ENCODE measurements at places on chromosomes 3 and 15. TPM values are rescaled to one million over a fixed set of nuclear protein-coding genes. Genes with fewer than 3 reads are reported as not detected.

The GPR62 gene
- total RNA-seq: not detected

The TMEM212 gene
- not detected for total RNA-seq

The SH3BP5 gene
- 15.5 TPM for total RNA-seq

The MYL3 gene
- not detected for total RNA-seq

DNA sequence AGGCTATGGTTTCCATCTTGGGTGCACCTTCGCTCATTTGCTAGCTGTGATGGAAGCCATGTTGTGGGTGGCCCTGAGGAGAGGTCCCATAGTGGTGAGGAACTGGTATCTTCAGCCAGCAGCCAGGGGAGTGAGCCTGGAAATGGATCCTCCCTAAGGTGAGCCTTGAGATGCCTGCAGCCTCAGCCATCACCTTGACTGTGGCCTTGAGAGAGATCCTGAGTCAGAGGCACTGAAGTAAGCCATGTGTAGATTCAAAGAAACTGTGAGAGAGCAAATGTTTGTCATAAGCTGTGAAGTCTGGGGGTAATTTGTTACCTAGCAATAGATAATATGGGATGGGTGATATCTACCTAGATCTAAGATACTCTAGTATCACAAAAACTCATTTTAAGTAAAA lies 105.3 kb downstream of the SNRK start:
- no peak overlapping the region for H3K27ac ChIP-seq
- H3K36me3 ChIP-seq: no peaks in the 10 kb centered on the region
- peaks cover 43% of the 10 kb centered on the region for H3K4me1 ChIP-seq
- no peak overlapping the region for H3K4me3 ChIP-seq
- no peaks in the 10 kb centered on the region for H3K27me3 ChIP-seq
- no peak for DNase-seq

DNA sequence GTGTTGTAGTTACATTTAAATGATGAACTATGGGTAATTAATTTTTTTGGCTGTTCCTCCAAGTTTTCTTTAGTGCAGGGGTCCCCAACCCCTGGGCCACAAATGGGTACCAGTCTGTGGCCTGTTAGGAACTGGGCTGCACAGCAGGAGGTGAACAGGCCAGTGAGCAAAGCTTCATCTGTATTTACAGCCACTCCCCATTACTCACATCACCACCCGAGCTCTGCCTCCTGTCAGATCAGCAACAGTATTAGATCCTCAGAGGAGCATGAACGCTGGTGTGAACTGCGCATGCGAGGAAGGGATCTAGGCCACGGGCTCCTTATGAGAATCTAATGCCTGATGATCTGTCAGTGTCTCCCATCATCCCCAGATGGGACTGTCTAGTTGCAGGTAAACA lies 75.9 kb upstream of the RPL35A start:
- no peak for DNase-seq
- no peak overlapping the region for H3K4me3 ChIP-seq
- no peak overlapping the region for H3K27ac ChIP-seq
- H3K4me1 ChIP-seq: no peaks in the 10 kb centered on the region
- H3K36me3 ChIP-seq: peaks cover 30% of the 10 kb centered on the region

DNA sequence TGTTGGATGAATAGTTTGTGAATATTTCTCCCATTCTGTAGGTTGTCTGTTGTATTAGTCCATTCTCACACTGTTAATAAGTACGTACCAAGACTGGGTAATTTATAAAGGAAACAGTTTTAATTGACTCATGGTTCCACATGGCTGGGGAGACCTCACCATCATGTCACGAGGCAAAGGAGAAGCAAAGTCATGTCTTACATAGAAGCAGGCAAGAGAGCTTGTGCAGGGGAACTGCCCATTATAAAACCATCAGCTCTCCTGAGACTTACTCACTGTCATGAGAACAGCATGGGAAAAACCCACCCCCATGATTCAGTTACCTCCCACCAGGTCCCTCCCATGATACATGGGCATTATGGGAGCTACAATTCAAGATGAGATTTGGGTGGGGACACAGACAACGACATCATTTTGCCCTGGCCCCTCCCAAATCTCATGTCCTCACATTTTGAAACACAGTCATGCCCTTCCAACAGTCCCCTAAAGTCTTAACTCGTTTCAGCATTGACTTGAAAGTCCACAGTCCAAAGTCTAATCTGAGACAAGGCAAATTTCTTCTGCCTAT lies 133.2 kb downstream of the LMLN start:
- H3K4me1 ChIP-seq: no peaks in the 10 kb centered on the region
- H3K27ac ChIP-seq: no peak overlapping the region
- H3K4me3 ChIP-seq: no peak overlapping the region
- H3K27me3 ChIP-seq: no peaks in the 10 kb centered on the region
- H3K36me3 ChIP-seq: no peaks in the 10 kb centered on the region

GRCh38 chr3:61957259-61957658 lies 395.9 kb downstream of the PTPRG start:
- H3K36me3 ChIP-seq: no peaks in the 10 kb centered on the region
- H3K4me3 ChIP-seq: no peak overlapping the region
- H3K27ac ChIP-seq: no peak overlapping the region

- H3K27ac ChIP-seq: no peak overlapping the region
- no peaks in the 10 kb centered on the region for H3K27me3 ChIP-seq
- DNase-seq: no peak
- H3K4me1 ChIP-seq: no peaks in the 10 kb centered on the region
- H3K36me3 ChIP-seq: no peaks in the 10 kb centered on the region
Observed at GRCh38 chr3:126313580-126314304, 43.5 kb downstream of the KLF15 start.

GRCh38 chr15:92693691-92694331 lies 38.2 kb upstream of the FAM174B start:
- no peaks in the 10 kb centered on the region for H3K4me1 ChIP-seq
- no peaks in the 10 kb centered on the region for H3K36me3 ChIP-seq
- no peak overlapping the region for H3K27ac ChIP-seq
- no peaks in the 10 kb centered on the region for H3K27me3 ChIP-seq
- no peak overlapping the region for H3K4me3 ChIP-seq
- DNase-seq: no peak

- DNase-seq: no peak
- H3K4me1 ChIP-seq: no peaks in the 10 kb centered on the region
- H3K4me3 ChIP-seq: no peak overlapping the region
- H3K27me3 ChIP-seq: no peaks in the 10 kb centered on the region
- H3K36me3 ChIP-seq: no peaks in the 10 kb centered on the region
Observed at GRCh38 chr3:152738656-152739055, 96.3 kb upstream of the P2RY1 start.

DNA sequence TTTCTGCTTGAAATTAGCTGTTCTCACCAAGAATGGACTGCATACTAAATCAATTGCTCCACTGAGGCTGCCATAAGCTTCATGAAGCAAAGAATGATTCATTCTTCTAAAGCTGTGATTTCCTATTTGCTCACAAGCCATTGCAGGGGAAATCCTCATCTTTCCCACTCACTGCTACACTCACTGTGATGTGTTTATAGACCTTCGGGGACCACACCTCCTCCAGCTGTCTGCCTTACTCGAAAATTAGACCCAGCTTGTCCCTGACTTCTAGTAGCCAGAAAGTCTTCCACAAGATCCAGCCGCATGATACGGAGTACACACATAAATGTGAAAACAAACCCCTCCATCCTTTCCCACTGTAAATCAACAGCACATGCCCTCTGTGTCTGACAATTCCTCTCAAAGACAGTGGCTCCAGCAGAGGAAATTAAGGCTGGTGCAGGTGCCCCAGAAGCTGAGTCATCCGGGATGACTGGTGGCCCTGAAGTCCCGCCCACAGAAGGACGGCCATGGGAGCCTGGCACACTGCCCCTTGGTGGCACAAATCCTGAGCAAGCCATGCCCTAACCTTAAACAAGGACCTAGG lies 172.0 kb downstream of the STT3B start:
- no peak overlapping the region for H3K4me3 ChIP-seq
- no peaks in the 10 kb centered on the region for H3K27me3 ChIP-seq
- DNase-seq: no peak
- no peaks in the 10 kb centered on the region for H3K36me3 ChIP-seq

DNA sequence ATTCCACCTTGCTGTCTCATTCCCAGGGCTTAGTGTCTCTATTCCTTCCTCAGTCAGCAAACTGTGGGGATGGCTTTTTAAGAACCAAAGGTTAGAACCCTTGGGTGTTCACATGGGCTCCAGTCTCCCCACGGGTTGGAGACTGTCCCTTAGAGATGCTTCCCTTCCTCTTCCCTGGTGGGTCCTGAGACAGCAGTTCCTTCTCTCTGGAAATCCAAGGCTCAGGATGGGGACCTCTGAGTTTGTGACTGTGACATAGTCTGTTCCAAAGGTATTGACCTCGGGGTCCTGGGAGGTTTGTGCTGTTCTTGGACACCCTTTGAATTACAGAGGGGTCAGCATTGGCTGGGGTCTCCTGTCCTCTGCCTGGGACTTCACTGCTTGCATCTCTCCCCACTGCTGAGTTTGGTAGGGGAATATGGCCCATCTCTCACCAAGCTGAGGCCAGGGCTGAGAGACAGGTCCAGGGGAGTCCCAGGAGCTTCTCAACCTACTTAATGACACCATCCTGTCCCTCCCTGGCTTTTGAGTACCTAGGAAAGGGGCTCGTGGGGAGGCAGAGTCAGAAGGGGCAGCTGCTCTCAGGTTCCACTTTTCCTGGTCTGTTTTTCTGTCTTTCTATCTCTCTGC lies 1.5 kb downstream of the GRM2 start:
- H3K4me1 ChIP-seq: no peaks in the 10 kb centered on the region
- DNase-seq: no peak
- H3K27me3 ChIP-seq: no peaks in the 10 kb centered on the region
- no peak overlapping the region for H3K27ac ChIP-seq
- H3K4me3 ChIP-seq: no peak overlapping the region

- no peak overlapping the region for H3K4me3 ChIP-seq
- no peaks in the 10 kb centered on the region for H3K27me3 ChIP-seq
- no peak overlapping the region for H3K27ac ChIP-seq
- DNase-seq: no peak
- peaks cover 5% of the 10 kb centered on the region for H3K4me1 ChIP-seq
Observed at GRCh38 chr15:65631503-65631902, 9.8 kb downstream of the SLC24A1 start.

DNA sequence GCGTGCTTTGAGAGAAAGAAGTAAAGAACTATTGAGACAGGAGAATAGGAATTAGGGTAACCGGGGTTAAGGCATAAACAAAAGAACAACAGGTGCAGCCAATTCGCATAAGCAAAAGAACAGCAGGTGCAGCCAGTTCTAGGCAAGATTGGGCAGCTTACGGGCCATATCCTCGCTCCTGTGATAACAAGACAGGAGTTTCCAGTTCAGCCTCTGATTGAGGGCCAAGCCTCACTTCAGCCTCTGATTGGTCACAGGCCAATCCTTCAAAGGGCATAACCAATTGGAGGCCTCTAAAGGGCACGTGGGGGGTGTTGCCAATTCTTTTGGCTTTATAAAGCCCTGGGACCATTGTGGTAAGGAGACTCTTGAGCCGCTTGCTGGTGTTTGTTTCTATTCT lies 143.5 kb downstream of the GADL1 start:
- no peaks in the 10 kb centered on the region for H3K36me3 ChIP-seq
- no peak overlapping the region for H3K27ac ChIP-seq
- H3K4me1 ChIP-seq: no peaks in the 10 kb centered on the region
- no peak overlapping the region for H3K4me3 ChIP-seq
- H3K27me3 ChIP-seq: no peaks in the 10 kb centered on the region
- DNase-seq: no peak

DNA sequence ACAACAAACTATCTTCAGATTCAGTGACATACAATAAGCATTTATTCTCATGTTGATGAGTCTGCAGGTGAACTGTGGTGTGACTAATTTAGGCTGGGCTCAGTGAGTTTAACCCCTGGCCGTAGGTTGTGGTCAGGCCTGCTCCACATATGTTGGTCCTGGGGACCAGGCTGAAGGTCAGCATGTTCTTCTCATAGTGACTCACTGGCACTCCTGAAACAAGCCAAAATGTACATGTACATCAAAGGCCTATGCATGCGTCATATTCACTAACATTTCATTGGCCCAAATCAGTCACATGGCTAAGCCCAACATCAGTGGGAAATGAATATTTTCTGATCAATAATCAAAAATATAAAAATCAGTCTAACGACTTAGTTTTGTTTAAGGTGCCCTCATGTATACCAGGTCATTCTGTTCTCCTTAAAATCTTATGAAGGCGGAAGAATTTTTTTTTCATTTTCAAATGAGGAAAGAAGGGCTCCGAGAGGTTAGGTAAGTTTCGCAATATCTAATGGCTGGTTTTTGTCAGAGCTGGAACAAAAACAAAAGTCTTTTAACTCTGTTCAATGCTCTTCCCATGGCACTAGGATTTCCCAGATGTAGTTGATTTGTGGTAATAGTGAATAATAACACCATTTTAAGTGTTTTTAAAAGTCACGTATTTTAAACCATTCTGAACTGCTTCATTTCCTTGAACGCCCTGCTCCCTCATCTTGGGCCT lies 148.5 kb downstream of the MFSD1 start:
- no peaks in the 10 kb centered on the region for H3K4me1 ChIP-seq
- H3K36me3 ChIP-seq: no peaks in the 10 kb centered on the region
- H3K4me3 ChIP-seq: no peak overlapping the region
- no peaks in the 10 kb centered on the region for H3K27me3 ChIP-seq
- DNase-seq: no peak

DNA sequence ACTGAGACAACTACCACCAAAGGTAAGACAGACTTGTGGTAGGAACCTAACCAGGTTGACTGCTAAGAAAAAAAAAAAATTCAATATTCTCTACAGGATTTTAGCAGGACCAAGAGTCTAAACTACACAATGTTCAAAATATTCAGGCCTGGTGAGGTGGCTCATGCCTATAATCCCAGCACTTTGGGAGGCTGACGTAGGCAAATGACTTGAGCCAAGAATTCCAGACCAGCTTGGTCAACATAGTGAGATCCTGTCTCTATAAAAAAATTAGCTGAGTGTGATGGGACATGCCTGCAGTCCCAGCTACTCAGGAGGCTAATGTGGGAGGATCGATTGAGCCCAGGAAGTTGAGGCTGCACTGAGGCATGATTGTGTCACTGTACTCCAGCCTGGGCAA lies 341.6 kb upstream of the WNT5A start:
- no peaks in the 10 kb centered on the region for H3K27me3 ChIP-seq
- no peak overlapping the region for H3K27ac ChIP-seq
- H3K4me1 ChIP-seq: no peaks in the 10 kb centered on the region
- H3K36me3 ChIP-seq: no peaks in the 10 kb centered on the region
- DNase-seq: no peak

DNA sequence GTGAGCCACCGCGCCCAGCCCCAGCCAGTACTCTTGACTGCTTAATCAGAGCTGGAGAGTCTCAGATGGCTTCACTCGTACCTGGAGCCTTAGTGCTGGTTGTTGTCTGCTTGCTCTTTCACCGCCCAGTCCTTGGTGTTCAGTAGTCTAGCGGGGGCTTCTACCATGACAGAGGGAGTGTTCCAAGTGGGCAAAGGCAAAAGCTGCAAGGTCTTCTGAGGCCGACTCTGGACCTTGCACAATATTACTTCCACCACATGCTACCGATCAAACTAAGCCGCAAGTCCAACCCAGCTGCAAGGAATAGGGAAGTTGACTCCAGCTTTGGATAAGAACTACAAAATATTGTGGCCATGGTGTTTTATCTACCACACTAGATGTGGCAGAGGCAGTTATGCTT lies 6.6 kb downstream of the PARL start:
- no peak for DNase-seq
- H3K36me3 ChIP-seq: no peaks in the 10 kb centered on the region
- no peak overlapping the region for H3K4me3 ChIP-seq
- no peak overlapping the region for H3K27ac ChIP-seq
- H3K4me1 ChIP-seq: peaks cover 16% of the 10 kb centered on the region

All from CD8-positive, alpha-beta memory T cell (primary cell).